Vagina (tissue), 2 donors: ENCODE measurements at places on chromosomes 3 and 15.

DNA sequence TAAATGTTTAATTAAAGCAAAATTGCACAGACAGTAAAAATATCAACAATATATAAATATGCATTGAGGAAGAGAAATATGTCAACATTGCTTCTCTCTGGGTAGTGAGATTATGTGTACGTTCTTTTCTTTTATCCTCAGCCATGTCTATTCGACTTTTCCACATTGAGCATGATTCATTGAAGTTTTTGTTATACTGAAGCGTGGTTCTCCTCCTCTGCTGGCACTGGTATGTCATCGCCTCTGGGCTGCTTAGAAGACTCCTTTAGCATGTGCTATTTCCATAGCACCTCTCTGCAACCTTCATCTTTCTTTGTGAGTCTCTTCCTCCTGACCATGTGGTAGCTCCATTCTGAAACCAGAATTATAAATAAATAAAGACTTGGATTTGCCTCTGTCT, 65.8 kb upstream of the AKAP13 start:
- no peak for DNase-seq

DNA sequence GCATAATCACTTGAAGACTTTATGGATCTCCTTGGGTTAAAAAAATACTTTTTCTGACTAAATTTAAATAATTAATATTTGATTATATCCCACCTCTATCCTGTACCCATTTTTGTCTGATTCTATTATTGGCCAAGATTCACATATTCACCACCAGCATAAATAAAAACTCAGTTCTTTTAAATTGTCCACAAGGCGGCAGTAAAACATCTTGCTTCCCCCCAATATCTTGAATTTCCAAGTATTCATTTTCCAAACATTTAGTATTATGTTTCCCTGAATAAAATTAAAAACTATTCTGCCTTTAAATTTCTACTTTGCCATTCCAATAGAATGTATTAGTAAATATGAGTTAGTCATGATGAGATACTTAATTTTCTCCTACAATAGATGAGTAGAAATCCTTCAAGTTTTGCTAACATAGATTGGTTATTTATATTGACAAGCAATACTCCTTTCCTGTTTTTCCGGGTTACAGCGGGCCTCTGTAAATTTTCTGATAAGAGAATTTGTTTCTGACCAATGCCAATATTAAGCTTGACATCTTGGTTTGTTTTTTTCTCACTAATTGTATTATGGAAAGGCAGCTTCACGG, 218.7 kb upstream of the MDFIC2 start:
- DNase-seq, result no peak

DNA sequence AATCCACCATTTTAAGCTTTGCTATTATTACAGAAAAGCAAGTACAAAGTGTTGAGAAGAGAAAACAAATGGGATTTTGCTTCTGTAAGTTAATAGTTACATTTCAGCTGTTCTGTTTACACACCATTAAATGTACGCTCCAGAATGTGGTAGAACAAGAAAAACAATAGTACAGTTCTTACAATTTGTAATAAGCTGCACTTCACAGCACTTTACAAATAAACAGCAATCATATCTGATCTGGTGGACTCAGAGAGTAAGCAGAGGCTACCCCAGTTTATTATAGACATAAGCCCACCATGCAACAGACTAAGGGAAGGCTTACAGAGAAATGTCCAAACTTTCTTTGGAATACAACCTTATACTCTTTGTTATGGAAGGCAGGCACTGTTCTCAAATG, 126.4 kb downstream of the OXSM start:
- DNase-seq, result no peak

GRCh38 chr3:79018671-79019136, 749.1 kb downstream of the ROBO1 start:
- DNase-seq, result no peak

- DNase-seq, result no peak
Observed at GRCh38 chr3:118682921-118683320, 351.7 kb downstream of the IGSF11 start.
